H4 (cell line): ENCODE measurements at places on chromosomes 3 and 15.

DNA sequence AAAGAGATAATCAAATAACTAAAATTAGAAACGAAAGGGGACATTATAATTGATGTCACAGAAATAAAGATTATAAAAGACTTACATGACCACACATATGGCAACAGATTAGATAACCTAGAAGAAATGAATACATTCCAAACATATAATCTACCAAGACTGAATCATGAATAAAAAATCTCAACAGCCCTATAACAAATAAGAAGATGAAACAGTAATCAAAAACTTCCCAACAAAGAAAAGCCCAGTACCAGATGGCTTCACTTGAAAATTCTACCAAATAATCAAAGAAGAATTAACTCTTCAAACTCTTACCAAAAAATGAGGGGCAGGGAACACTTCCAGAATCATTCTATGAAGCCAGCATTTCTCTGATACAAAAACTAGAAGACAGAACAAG, 11.8 kb downstream of the TOP2B start:
- DNase-seq: no peak

- DNase-seq: no peak
Observed at GRCh38 chr3:105691633-105692032, 177.2 kb downstream of the CBLB start.

GRCh38 chr15:78002996-78003395, 74.5 kb downstream of the TBC1D2B start:
- DNase-seq: no peak

DNA sequence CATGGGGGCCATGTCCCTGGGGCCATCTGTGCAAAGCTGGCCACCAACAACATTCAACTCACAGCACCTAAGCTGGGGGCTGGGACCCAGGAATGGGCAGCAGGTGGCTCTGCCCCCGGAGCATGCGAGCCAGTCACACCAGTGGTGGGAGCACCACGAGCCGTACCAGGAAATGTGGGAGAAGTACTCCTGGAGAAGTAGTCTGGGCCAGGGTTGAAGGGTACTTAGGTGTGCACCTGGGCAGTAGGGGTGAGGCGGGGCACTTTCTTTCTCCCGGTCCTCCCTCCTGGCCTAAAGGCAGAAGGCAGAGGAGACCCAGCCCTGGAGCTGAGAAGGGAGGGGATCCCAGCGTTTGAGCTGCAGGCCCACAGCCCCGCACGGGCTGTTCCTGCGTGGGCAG, 94.2 kb downstream of the PLXNA1 start:
- DNase-seq: no peak

DNA sequence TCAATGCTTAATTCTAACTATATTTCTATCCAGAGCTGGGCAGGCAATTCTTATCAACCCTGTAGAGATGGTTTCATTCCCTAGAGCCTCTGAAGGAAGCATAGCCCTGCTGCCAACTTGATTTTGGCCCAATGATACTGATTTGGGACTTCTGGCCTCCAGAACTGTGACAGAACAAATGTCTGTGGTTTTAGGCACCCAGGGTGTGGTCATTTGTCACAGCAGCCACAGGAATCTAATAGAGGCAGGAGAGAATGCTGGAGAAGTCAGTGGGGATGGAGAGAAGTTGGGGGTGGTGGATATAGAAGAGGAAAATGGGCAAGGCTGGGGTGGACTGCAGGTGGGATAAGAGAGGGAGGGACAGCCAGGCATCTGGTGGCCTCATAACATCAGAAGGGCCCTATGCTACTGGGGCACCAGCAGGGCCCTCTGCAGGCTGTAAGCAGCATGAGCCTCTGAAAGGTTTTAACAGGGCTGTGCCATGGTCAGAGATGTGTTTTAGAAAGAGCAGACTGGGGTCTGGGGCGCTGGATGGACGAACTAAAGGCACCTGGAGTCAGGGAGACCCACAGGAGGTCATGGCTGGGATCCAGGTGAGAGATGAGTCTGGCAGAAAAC, 19.8 kb downstream of the MRPS11 start:
- DNase-seq: no peak
